CD4-positive, alpha-beta T cell (primary cell): ENCODE measurements at places on chromosomes 6 and 20. TPM values are rescaled to one million over a fixed set of nuclear protein-coding genes. Genes with fewer than 3 reads are reported as not detected.

- H3K4me3 ChIP-seq, result no peak overlapping the region
- H3K27ac ChIP-seq, result no peak overlapping the region
- H3K27me3 ChIP-seq, result no peaks in the 10 kb centered on the region
- H3K36me3 ChIP-seq, result peaks cover 63% of the 10 kb centered on the region
- H3K4me1 ChIP-seq, result peaks cover 88% of the 10 kb centered on the region
Measured at GRCh38 chr6:158812611-158813010, 6.6 kb downstream of the EZR start.

DNA sequence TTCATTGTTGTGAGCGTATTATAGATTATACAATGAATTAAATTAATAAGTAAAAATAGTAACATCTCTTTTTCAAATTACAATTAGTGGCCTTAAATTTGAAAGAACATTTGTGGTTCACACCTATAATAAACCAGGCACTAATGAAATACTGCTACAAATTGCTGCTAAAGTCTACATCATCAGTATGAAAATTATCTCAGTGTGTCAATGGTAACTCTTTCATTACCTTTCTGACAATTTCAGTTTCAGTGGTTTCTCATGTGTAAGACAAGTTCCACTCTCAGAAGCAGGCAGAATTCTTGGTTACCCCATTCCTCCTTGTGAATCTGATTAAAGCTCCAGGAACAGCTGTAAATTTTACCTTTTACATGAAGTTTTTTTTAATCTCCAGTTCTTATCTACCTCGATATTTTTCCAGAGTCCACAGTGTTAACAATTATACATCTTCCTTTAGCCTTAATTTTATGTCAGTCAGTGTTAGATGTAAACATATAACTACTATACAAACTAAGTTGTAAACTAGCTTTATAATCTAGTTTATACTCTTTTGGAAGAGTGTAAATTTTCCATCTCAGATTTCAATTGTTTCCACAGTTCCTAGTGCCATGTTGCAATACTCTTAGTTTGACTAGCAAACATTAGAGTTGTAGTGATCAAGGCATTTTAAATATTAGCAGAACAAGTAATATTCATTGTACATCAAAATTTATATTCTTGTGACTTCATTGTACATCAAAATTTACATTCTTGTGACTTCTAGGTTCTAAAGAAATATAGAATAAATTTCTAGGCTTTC, 1038.4 kb downstream of the EPHA7 start:
- H3K4me1 ChIP-seq, result no peaks in the 10 kb centered on the region
- H3K27ac ChIP-seq, result no peak overlapping the region
- no peaks in the 10 kb centered on the region for H3K27me3 ChIP-seq
- no peak for DNase-seq
- no peak overlapping the region for H3K4me3 ChIP-seq
- no peaks in the 10 kb centered on the region for H3K36me3 ChIP-seq

HMGCLL1 gene
- total RNA-seq, result not detected

DNA sequence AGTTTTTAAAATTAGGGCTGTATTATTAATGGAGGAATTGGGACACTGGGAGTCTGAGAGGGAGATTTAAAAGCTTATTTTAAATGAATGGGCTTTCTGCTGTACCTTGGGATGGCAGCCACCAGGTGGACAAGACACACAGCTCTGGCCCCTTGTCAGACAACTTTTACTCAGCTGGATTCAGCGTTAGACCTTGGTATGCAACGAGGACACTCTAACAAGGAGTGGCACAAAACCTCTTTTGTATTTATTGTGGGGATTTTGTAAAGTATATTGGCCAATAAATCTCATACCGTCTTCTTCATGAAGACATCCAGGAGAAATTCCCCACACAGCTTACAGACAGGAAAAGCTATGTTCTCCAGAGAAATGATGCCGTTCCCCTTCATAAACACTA, 105.7 kb downstream of the LCA5 start:
- no peaks in the 10 kb centered on the region for H3K4me1 ChIP-seq
- no peak overlapping the region for H3K27ac ChIP-seq
- no peaks in the 10 kb centered on the region for H3K27me3 ChIP-seq
- DNase-seq, result no peak

MUC21 gene
- total RNA-seq, result not detected

DNA sequence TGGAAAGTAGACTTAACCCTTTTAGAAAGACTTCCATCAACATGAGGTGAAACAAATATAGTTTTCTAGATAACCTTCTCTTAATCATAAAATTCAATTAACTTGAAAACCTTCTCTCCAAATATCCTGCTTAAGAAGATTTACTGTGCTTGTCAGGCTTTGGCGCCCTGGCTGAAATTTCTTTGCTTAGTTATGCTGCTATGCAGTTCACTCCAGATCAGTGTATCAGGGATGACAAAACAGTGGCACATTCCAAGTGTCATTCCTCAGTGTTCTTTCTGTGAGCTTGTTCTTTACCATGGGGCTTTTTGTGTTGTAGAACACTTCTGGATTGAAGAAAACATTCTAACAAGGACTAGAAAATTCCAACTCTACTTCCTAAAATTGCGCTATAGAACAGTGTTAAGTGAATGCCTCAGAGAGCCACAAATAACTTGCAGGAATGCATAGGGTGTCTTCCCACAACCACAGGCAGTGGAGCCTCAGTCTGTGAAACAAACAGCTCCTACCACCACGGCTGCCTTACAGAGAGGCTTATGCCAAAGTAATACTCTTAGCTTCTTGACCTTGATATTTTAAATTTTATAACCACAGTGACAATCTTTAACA, 443.6 kb downstream of the CDC5L start:
- no peak for DNase-seq
- H3K27me3 ChIP-seq, result no peaks in the 10 kb centered on the region
- H3K27ac ChIP-seq, result no peak overlapping the region
- no peak overlapping the region for H3K4me3 ChIP-seq
- peaks cover 10% of the 10 kb centered on the region for H3K4me1 ChIP-seq

DNA sequence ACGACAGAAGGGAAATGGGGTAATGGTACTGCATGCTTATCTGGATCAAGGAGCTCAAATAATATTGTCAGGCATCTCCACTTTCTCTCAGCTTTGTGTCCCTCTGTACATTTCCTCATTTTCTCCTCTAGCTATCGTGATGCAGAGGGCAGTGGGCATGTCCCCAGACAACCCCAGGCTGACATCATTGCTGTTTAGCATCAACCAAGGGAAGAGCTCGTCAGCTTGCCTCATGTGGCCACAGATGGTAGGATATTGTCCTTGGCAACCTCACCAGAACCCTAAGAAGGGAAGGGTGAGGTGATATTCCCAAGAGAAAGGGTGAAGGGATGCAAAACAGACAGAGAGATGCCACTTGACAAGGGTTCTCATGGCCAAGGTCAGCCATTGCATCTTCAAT, 58.3 kb downstream of the MAFB start:
- no peak overlapping the region for H3K27ac ChIP-seq
- no peak overlapping the region for H3K4me3 ChIP-seq
- no peaks in the 10 kb centered on the region for H3K36me3 ChIP-seq
- no peak for DNase-seq

GRCh38 chr6:131787079-131787478, 20.7 kb upstream of the ENPP1 start:
- H3K36me3 ChIP-seq, result no peaks in the 10 kb centered on the region
- H3K4me3 ChIP-seq, result no peak overlapping the region
- H3K27ac ChIP-seq, result no peak overlapping the region
- DNase-seq, result no peak
- H3K27me3 ChIP-seq, result no peaks in the 10 kb centered on the region

RGS19 gene
- 14.8 TPM for total RNA-seq

IL20RA gene
- not detected for total RNA-seq

JPH2 gene
- not detected for total RNA-seq

GRCh38 chr6:83613378-83613777, 95.5 kb downstream of the SNAP91 start:
- H3K27ac ChIP-seq, result no peak overlapping the region
- H3K27me3 ChIP-seq, result no peaks in the 10 kb centered on the region
- H3K4me1 ChIP-seq, result no peaks in the 10 kb centered on the region
- H3K36me3 ChIP-seq, result no peaks in the 10 kb centered on the region
- no peak for DNase-seq
- no peak overlapping the region for H3K4me3 ChIP-seq

DNA sequence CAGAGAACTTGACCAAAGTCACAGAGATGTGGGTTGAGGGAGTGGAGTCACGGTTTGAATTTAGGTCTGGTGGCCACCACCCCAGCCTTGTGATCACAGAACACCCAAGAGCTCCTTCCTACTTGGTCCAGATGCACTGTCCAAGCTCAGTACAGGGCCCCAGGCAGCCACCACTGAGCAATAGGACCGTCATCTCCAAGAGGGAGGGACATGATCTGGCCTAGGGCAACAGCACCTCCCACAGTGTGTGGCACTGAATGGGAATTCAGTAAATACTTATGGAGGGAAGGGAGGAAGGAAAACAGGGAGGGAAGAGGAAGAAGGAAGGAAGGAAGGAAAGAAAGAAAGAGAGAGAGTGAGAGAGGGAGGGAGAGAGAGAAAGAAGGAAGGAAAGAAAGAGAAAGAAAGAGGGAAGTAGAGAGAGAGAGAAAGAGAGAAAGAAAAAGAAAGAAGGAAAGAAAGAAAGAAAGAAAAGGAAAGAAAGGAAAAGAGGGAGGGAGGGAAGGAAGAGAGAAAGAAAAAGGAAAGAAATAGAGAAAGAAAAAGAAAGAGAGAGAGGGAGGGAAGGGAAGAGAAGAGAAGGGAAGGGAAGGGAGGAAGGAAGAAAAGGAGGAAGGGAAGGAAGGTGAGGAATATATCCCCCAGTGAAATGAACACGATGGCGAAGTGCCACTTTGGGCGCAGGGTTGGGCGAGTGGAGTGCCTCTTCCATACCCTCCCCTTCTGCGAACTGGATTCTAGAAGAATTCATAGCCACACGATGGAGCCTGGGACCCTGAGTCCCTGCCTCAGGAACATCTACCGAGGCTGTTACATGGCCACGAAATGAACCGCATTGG, 243.7 kb downstream of the TFAP2C start:
- no peak overlapping the region for H3K27ac ChIP-seq
- H3K27me3 ChIP-seq, result no peaks in the 10 kb centered on the region
- no peak for DNase-seq
- H3K4me1 ChIP-seq, result no peaks in the 10 kb centered on the region
- no peaks in the 10 kb centered on the region for H3K36me3 ChIP-seq

LAMA4 gene
- total RNA-seq, result not detected

SOX18 gene
- not detected for total RNA-seq

DNA sequence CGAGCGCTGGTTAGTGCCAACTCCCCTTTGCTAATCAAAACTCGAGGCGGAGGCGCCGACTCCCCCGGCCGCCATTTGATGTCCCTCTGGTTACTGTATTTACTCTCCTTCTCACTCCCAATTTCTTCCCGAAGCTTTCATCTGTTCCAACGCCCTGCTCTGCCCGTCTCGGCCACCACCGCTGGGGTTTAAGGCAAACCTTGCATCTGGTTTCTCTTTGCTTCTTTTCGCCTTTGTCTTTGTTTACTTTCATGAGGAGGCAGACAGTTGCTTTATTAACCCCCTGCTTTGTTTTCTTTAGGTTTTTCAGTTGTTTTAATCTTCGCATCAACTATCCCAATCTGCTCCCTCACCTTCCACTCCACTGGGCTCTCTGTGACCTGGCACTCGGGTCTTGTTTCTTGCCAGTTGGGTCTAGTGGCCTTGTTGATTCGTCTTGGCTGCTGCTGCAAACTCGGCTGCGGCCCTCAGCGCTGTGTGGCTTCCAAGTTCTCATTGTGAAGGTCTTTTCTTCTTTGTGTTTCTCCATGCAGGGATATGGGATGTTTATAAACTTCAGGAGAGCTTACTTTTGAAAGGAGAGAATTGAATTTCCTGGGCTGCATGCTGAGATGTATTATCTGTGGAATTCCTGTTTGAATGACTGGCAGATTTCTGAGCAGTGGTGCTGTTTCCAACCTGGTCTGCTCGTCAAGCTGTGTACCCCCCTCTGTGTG, 155.1 kb downstream of the CDC5L start:
- no peaks in the 10 kb centered on the region for H3K27me3 ChIP-seq
- H3K4me1 ChIP-seq, result no peaks in the 10 kb centered on the region
- H3K36me3 ChIP-seq, result no peaks in the 10 kb centered on the region
- H3K27ac ChIP-seq, result no peak overlapping the region

UBD gene
- not detected for total RNA-seq

DNA sequence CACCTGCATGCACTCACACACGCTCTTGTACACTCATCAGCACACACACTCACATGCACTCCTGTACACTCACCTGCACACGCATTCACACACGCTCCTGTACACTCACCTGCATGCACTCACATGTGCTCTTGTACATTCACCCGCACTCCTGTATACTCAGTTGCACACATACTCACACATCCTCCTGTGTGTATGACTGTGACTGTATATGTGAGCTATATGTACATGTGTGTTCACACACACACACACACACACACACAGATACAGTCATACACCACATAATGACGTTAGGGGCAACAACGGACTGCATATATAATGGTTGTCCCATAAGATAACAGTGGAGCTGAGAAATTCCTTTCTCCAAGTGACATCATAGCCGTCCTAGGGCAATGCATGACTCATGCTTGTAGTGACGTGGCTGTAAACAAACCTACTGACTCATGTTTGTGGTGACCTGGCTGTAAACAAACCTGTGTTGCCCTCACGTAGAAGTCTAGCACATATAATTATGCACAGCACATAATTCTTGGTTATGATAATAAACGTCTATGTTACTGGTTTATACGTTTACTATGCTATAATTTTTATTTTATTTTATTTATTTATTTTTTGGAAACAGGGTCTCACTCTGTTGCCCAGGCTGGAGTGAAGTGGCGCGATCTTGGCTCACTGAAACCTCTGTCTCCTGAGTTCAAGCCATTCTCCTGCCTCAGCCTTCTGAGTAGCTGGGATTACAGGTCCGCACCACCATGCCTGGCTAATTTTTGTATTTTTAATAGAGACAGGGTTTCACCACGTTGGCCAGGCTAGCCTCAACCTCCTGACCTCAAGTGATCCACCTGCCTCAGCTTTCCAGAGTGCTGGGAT, 22.8 kb upstream of the TAF4 start:
- H3K27me3 ChIP-seq, result no peaks in the 10 kb centered on the region
- H3K4me3 ChIP-seq, result no peak overlapping the region
- H3K36me3 ChIP-seq, result no peaks in the 10 kb centered on the region
- DNase-seq, result no peak
- H3K4me1 ChIP-seq, result no peaks in the 10 kb centered on the region

NR2E1 gene
- not detected for total RNA-seq

DNA sequence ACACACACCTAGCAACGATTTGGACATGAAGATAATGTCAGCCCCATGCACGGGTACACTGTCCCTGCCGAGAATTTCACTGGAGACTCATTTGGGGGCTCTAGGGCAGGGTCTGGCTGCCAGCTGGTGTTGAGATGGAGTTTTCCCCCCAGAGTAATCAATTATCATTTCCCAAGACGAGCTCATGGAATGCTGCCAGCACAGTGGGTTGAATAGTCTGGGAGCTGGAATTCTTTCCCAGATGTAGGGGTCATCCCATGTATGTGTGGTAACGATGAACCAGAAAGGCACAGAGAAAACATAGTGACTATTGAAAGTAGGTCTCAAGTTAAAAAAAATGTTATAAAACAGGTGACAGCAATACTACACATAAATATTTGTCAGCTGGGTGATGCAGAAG, 579.9 kb downstream of the MAFB start:
- H3K4me3 ChIP-seq, result no peak overlapping the region
- H3K36me3 ChIP-seq, result no peaks in the 10 kb centered on the region
- no peaks in the 10 kb centered on the region for H3K4me1 ChIP-seq
- DNase-seq, result no peak
